Dorsolateral prefrontal cortex (tissue), 122 donors: ENCODE measurements at places on chromosomes 3 and 15.

GRCh38 chr3:11566478-11566877 is 77.2 kb downstream of the VGLL4 start:
- no peak for DNase-seq

DNA sequence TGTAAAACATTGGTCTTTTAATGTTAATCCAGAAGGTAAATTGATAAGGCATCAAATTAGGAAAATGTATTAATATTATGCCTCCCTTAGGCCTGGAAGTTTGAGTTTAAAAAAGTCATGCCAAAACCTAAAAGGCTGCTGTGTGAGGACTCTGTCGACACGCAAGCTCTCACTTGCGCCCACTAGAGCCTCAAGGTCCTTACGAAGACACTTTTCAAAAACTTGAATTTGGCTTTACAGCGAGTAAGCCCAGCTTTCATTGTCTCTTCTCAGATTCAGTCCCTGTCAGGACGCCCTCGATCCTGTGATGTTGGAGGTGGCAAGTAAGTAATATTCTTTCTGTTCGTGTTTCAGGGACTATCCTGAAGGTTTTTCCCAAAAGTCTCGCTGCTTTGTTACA is 89.7 kb downstream of the CRTC3 start:
- no peak for DNase-seq

- no peak for DNase-seq
Measured at GRCh38 chr3:105616374-105617121, 249.8 kb downstream of the ALCAM start.

- no peak for DNase-seq
Measured at GRCh38 chr3:101858464-101859030, 9.2 kb downstream of the NFKBIZ start.

DNA sequence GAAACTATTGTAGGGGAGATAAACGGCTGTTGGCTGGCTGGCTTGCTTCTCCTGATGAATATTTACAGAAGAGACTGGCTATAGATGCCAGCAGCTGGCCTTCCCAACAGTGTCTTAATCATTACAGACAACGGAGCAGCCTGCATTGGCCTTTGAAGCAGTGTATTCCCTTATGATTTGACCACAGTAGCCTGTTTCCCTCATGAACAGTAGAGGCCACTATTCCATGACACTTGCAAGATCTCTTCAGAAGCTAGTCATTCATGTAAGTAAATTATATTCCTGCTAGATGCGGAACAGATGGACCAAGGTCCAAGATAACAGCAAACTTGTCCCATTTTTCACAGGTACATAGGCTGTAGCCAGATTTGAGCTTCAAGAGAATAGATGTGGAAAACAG is 47.3 kb downstream of the TMCO5A start:
- DNase-seq: no peak

DNA sequence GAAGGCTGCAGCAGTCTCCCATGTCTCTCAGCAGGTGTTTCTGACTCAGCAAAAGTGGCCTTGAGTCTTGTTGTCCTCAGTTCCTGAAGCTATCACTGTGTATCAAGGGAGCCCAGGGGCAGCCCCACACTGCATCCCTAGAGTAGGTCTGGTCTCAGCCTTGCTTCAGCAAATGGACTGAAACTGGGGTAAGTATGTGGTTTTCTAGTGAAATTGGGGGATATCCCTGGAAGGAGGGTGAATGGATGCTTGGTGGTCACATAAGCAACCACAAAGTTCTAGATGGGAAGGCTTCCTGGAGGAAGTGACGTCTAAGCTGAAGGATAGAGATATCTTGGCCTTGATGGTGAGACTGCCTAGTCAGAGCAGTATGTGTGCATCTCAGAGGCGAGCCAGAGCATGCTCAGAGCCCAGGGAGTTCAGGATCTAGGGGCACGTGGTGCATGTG is 38.4 kb downstream of the TMEM158 start:
- no peak for DNase-seq
